ENCODE measurements at places on chromosomes 3 and 15.

DNA sequence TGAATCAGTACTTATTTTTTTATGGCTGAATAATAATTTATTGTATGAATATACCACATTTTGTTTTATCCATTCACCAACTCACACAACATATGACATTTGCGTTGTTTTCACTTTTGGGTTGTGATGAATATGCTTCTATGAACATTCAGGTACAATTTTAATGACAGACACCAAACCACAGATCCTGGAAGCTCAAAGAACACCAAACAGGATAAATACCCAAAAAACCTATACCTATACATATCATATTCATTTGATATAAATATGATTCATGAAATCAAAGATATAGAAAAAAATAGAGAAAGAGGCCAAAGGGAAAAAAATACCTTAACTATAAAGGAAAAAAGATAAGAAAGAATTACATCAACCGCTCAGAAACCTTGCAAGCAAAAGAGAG lies 35.8 kb downstream of the FAM240A start:
- no peak for DNase-seq

GRCh38 chr3:3802046-3802445 lies 2.8 kb downstream of the LRRN1 start:
- no peak for DNase-seq

DNA sequence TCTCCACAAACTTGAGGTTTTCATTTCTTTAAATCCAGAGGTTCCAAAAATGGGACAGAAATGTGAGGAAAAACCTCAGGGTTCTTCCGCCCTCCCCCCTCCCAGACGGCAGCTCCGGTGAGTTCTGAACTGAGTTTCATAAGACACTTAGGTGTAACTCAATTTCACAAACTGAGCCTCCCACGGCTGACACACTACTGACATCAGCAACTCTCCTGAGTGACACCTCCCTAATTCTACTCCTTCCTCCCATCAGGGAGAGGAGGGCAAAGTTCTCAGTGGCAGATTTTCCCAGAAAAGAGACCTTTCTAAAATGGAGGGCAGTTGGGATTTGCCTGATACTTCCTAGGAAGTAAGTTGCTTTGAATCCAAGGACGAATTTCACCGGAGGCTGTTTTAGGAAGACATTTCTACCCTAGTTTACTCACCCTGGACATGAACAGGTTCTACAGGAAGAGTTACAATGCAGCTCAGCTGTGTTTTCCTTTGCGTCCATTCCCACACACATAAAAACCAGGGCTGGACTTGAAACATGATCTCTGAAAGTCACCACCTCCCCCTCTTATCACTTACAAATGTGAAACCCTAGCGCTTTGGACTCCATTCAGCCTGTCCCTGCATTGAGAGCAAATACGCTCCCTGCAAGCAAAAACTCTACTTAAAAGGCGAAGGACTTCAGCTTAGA lies 78.1 kb upstream of the LMOD3 start:
- DNase-seq, result no peak

DNA sequence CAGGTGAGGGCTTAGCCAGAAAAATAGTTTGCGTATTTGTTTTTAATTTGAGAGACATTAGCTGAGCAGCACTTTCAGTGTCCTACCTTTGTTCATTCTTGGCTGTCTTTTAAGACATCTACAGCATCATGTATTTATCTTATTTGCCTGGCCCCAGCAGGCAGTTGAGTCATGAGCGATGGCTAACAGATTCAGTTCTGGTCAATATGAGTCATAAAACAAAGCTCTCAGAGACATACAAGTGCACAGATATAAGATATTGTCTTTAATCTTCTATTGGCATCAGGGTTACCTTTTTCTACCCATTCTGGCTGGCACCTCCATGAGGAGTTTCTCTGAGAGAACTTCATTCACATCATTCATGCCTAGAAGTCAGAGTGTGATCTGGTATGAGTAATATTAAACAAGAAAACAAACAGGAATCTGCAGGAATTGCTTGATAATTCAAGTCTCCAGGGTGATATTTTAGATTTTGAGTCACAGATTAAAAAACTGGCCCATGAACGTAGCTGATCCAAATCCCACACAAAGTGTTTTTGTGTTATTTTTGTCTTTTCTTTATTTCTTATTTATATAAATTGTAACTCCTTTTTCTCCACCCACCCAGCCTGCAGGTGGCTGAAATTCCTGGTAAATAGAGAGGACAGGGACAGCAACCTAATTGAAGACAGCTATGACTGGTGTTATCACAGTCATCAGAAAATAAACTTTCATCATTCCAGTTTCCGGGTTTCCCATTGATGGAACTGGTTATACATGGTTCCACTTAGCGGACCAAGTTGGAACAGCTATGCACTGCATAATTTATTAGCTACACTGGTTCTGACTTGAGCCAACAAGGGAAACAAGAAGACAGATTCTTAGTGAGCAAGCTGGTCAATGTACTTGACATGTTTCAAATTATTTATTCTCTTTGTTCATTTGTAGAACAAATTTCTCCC lies 47.3 kb downstream of the PLSCR2 start:
- no peak for DNase-seq

- DNase-seq, result no peak
Measured at GRCh38 chr3:53132347-53132746, 2.1 kb upstream of the RFT1 start.

- DNase-seq, result no peak
Measured at GRCh38 chr15:62545467-62546227, 380.6 kb upstream of the C2CD4B start.

GRCh38 chr3:143565951-143566350 lies 282.3 kb downstream of the SLC9A9 start:
- no peak for DNase-seq

DNA sequence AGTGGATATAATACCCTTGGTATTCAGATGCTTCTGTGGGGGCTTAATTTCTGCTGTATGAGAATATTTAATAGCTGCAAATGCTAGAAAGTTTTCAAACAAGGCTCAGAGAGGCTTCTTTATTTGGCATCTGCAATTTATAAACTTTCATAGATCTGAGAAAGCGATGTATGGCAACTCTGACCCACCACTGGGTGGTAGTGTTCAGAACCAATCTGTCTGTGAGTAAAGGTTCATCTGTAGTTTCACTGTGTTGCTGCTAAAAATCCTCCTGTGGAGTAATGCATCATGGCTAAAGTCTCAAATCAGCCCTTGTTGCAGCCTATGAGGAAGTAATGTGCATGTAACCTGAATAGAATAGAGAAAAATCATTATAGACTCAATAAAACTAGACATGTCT lies 47.4 kb downstream of the CLSTN2 start:
- DNase-seq, result no peak

DNA sequence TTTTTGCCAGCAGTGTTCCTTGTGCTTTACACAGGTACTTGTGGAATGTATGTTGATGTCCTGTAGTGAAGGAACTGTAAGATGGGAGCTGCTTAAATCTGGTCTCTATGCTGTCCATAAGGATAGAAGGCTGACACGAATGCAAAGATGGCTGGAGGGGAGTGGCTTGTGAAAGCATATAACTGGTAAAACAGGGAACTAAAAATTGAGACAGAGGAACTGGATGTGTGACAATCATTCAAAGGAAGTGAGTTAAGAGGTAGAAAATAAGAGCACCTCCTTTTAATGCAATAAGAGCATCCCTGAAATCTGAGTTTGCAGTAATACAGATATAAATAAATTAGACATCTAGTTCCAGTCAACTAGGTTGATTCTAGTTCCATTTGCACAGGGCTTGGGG lies 35.2 kb downstream of the RNF13 start:
- no peak for DNase-seq

- DNase-seq, result no peak
Measured at GRCh38 chr15:98698792-98699191, 50.5 kb downstream of the IGF1R start.

- DNase-seq, result no peak
Measured at GRCh38 chr3:160400030-160400701, 716 bp downstream of the SMC4 start.

- DNase-seq, result no peak
Measured at GRCh38 chr3:13186435-13186815, 113.2 kb upstream of the IQSEC1 start.

GRCh38 chr3:142746646-142747045 lies 22.8 kb downstream of the TRPC1 start:
- no peak for DNase-seq

GRCh38 chr15:83449250-83449671 lies 2.1 kb downstream of the SH3GL3 start:
- DNase-seq, result no peak

DNA sequence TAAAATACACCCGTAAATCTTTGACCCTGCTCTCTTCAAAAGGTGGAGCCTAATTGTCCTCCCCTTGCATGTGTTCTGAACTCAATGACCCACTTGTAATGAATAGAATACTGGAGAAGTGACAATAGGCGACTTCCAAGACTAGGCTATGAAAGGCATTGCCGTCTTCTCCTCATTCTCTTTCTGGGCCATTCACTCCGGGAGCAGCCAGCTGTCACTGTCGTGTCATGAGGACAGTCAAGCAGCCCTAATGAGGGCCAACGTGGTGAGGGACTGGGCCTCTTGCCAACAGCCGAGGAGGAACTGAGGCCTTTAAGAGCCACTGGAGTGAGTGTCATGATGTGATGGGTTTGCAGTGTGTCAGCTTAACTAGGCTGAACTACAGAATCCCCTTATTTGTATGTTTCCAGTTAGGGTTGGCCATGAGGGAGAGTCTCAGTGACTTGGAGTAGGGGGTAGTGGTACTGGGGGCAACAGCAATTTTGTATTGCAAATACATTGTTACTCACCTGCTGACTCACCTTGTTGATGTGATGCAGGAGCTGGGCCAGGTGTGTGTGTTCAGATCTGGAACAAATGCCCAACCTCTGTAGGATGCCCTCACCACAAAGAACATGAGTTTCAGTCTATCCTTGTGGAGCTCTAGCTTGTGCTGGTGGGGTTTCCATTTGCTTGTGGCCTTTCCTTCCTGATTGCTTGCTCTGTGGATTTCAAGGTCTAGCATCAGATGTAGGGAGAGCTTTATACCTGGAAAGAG lies 188.5 kb upstream of the PROK2 start:
- no peak for DNase-seq

DNA sequence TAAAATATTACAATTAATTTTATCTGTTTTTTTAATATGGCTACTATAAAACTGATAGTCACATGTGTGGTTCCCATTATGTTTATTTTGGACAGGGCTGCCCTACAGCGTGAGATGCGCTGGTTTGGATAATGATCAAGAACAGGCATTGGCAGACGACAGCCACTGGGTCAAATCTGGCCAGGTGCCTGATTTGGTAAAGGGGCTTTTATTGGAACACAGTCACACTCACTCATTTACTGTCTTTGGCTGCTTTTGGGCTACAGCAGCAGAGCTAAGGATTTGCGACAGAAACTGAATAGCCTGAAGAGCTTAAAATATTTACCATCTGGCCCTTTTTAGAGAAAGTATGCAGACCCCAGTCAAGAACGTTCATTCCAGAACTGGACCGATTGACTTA lies 724.2 kb upstream of the CFAP20DC start:
- no peak for DNase-seq

DNA sequence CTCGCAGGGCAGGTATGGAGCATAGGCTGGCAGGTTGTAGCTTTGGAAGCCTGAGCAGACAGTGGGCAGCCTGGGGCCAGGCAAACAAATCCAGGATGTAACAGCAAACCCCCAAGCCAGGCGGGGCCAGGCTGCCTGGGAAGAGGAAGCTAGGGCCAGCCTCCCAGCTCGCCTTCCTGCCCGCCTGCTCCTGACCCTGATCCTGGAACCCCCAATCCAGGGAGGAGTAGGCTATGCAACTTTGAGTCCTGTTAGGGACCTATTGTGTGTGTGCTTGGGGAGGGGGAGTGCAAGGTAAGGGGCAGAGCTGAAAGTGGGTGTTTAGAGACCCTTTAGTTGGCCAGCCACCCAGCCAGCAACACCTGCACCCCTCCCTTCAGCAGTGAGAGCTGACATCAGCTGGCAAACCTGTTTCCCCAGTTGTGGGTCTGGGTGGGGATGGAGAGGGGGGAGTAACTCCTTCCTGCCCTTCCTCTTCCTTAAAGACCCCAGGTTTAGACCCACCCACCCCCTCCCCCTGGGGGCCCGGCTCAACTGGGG lies 2.5 kb downstream of the NBEAL2 start:
- no peak for DNase-seq

GRCh38 chr3:166304584-166304983 lies 467.4 kb upstream of the BCHE start:
- no peak for DNase-seq
